ENCODE measurements at places on chromosomes 6 and 20.

DNA sequence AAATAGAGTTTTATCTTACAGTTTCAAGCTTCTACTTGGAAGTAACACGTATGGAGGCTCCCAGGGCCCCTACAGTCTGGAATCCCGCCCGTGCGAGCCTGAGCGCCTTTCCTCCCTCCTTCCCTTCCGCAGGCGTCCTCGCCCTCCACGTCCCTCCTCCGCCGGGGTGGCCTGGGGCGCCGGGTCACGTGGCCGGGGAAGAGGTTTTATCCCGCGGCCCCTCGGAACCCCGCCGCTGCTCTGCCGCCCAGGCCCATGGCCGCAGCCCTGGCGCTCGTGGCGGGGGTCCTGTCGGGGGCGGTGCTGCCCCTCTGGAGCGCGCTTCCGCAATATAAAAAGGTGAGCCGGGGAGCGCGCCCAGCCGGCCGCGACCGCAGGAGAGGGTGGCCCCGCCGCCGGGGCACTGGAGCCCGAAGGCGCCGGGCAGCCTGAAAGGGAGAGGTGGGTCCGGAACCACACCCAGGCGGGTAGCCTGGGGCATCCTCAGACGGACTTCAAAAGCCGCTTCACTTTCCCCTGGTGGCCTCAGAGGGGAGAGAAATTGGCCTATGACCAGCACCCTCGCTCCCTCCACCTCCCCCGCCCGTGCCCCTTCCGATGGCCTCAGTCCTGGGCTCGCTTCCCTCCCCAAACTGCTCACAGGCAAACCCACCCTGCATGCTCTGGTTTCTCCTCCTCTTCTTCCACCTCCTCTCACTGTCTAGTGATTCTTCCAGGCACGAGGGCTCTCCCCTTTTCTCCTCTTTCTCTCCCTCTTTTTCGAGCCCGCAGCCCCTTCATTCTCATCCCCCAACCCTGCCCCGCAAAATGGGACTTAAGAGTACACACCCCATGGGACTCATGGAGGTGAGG is at the start of gene CLPSL2:
TSS of gene CLPSL2 (plus strand) at position 235 of the 852 bp plus-strand sequence. CDS start at position 256, 21 bp downstream.
- DNase-seq = peak; percentile 55

GRCh38 chr6:7725412-7725811 is 487 bp upstream of the BMP6 start:
- DNase-seq = no peak

DNA sequence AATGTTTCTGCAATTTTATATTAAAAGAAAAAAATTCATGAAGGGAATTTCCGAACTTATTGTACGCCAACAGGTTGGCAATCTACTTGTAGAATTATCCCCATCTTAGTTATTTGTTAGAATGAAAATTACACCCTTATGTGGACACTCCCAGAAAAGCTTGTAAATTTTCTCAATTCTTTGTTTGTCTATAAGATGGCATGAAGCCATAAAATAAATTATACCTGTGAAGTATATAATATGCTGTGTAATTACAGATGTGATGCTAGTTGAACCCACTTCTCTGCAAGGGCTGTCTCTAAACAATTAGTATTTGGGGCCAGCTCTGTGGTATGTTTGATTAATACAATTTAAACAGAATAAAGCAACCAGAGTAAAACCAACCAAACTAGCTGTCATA is 52.1 kb upstream of the DSP start:
- no peak for DNase-seq

GRCh38 chr20:34065260-34065659 is 46.8 kb downstream of the EIF2S2 start:
- no peak for DNase-seq

GRCh38 chr6:117674503-117674902 is 766 bp upstream of the NUS1 start:
- DNase-seq = no peak

GRCh38 chr6:5752391-5752680 is 254.4 kb downstream of the NRN1 start:
- no peak for DNase-seq

- peak; percentile 74 for DNase-seq
Observed at GRCh38 chr20:2652724-2653555, 508 bp downstream of the NOP56 start.

DNA sequence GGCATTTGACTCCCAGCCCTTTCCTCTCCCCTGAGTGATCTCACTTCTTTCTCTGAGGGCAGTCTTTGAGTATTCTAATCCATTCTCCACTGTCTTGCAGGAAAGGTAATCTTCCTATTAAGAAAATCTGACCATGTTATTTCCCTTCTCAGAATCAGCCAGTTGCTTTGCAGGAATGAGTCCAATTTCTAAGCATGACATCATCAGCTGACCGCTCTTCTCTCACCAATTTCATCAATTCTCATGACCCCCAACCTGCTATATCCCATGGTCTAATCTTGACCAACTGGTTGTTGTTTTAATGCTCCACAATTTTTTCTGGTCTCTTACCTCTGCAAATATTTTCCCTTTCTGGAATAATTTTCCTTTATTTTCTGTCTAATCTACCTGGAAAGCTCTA is 73.4 kb downstream of the FAM229B start:
- DNase-seq = no peak

- DNase-seq = no peak
Observed at GRCh38 chr6:122068291-122068769, 331.1 kb upstream of the HSF2 start.
